ENCODE measurements at places on chromosomes 7 and 10. TPM values are rescaled to one million over a fixed set of nuclear protein-coding genes. Genes with fewer than 3 reads are reported as not detected.

- DNase-seq = no peak
These were observed 117.5 kb downstream of the PLXNA4 start for GRCh38 chr7:132458729-132459128.

GRCh38 chr7:7681191-7681935 is 37.0 kb downstream of the RPA3 start:
- DNase-seq = no peak

GRCh38 chr10:28559618-28560017 is 26.7 kb downstream of the WAC start:
- DNase-seq = no peak

GRCh38 chr10:37937864-37938263 is 38.6 kb downstream of the ZNF25 start:
- no peak for DNase-seq

GRCh38 chr10:104678658-104679057 is 37.6 kb downstream of the SORCS3 start:
- no peak for DNase-seq

GRCh38 chr7:147509035-147509501 is 1081.5 kb upstream of the C7orf33 start:
- no peak for DNase-seq

The RBP3 gene
- total RNA-seq = not detected

The PAPOLB gene
- not detected for total RNA-seq

DNA sequence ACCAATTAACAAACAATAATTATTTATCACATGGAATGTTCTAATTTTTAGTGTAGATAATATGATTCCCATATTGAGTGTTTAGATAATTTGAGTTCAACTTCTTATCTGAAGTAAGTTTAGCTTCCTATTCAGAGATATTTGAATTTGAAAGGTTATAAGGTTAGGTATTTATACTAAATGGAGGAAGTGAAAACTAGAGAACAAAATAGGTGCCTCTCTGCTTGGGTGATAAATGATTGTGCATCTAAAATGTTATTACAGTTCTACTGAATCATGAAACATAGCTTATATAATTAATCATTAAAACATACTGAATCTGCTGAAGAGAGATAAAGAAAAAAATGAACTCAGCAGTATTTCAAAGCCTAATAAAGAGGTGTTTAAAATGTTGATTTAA is 1174.3 kb downstream of the XPNPEP1 start:
- no peak for DNase-seq

- no peak for DNase-seq
These were observed 71.8 kb downstream of the PFKFB3 start for GRCh38 chr10:6274484-6274883.

GRCh38 chr7:6078548-6078947 is 47.4 kb downstream of the ANKRD61 start:
- DNase-seq = no peak

DNA sequence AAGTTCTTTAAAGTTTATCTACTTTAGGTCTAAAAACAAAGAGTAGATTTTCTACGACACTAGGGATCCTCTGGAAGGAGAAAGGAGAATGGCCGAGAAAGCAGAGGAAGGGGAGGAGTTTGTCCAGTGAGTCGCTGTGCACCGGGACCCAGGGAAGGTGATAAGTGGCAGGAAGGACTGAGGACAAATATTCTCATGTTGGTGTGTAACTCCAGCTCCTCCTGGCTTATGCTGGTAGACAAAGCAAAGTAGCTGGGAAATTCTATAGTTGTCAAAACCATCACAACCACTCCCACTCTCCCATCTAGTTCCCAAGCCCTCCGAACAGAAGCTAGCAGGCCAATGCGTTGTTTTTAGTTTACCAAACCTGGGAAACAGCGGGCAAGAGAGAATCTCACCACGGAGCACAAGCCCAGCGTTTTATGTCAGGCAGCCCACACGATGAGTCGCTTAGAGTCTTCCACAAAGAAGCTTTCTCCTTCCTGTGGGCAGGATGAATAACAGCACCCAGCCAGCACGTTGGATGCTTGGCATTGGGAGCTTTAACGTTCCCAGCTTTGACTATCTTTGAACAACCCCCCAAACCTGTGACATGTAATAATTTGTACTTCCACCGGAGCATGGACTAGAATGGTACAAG is 32.9 kb upstream of the JCAD start:
- DNase-seq = no peak

DNA sequence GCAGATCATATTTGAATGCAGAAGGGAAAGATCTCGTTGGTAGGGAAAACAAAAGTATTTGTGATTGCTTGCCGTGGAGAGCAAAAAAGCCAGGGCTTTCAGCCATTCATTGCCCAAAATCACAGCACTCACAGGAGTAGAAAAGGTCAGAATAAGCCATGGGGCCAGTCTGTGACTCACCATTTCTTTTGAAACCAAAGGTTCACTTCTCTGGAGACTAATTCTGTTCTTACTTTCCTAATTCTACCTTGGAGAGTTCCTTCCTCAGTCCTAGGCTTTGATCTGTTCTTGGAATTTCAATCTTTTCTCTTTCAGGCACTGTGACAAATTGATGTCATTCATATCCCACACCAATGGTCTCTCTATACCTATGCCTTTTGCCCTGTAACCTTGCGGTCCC is 54.1 kb upstream of the FAM180A start:
- no peak for DNase-seq

DNA sequence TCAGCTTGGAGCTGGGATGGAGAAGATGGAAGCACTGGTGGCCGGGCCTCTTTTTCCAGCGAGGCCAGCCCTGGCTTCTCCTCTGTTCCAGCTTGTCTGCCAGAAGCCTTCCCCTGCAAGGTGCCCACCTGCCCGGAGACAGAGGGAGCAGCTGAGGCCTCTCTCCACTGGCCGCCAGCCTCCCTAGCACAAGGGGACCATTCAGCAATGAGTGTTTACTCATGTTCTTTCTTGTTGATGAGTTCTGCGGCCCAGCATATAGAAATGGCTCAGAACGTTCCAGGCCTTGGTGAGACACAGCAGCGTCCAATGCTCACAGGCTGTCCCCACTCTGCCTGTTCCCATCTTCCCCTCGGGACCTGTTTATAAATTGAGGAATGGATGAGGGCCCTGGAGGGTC is 47.3 kb downstream of the CHST3 start:
- no peak for DNase-seq

GRCh38 chr7:14767716-14768425 is 134.7 kb downstream of the DGKB start:
- no peak for DNase-seq

The ZNF138 gene
- 24.3 TPM for total RNA-seq

GRCh38 chr10:65891073-65891981 is 1034.5 kb upstream of the LRRTM3 start:
- no peak for DNase-seq

GRCh38 chr7:112743811-112744210 is 46.4 kb downstream of the TMEM168 start:
- no peak for DNase-seq

The TAS2R5 gene
- total RNA-seq = 5.8 TPM

GRCh38 chr7:118182593-118183427 is 1.2 kb upstream of the LSM8 start:
- no peak for DNase-seq

GRCh38 chr7:5652829-5653228 is 128.6 kb downstream of the RNF216 start:
- DNase-seq = no peak

- no peak for DNase-seq
These were observed 56.5 kb downstream of the RBM17 start for GRCh38 chr10:6145166-6145987.

DNA sequence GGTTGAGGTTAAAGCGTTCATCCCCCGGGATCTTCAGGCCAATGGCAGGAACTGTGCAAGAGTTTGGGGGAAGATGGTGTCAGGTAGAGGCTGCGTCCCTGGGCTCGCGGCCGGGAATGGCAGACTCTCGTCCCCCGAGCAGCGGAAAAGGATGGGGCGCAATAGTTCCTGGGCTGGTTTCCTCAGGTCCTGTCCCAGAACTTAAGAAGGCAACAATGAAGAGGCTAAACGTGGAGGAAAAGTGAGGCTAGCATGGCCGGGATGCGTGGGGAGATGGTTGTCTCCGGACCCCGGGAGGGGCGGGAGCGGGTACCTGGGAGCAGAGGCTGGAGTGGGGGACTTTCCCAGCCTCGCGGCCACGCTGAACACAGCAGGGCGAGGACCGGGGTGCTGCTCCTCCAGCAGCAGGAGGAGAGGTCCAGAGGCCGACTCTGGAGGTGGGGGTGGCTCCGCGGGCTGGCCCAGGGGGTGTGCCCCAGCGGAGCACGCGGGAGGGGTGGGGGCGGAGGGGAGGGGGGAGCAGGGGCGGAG is 882 bp downstream of the IRF5 start:
- peak; percentile 65 for DNase-seq

DNA sequence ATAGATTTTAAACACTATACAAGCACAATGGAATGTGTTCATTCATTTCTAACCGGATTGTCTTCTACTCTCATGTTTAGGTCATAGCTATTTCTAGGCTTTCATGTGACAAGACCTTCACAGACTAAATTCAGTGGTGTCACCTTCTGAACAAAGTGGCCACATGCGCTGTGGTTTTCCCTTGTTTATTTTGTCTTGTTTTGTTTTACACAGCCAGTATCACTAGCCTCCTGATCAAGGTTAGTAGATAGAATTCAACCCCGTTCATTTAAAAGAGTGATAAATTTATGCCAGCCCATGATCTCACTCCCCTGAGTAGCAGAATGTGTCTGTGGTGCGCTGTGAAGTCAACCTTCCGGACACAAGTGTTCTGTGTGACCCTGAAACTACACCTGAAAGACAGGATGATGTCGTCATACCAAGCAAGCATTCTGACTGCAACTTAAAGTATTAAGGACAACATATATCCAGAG is 209.1 kb downstream of the CREB5 start:
- no peak for DNase-seq

The PNLIP gene
- not detected for total RNA-seq

- no peak for DNase-seq
These were observed 856.3 kb downstream of the XPNPEP1 start for GRCh38 chr10:109067031-109067430.

The PRRT4 gene
- total RNA-seq = 1.4 TPM
